Naive thymus-derived CD4-positive, alpha-beta T cell (primary cell): ENCODE measurements at places on chromosomes 3 and 15. TPM values are rescaled to one million over a fixed set of nuclear protein-coding genes. Genes with fewer than 3 reads are reported as not detected.

ARL14 gene
- not detected in 2 replicates for total RNA-seq

ZNF501 gene
- total RNA-seq: 4.1 TPM

COL6A6 gene
- not detected in 2 replicates for total RNA-seq

SLC22A13 gene
- 0.62 TPM for total RNA-seq

OR5AC2 gene
- total RNA-seq: not detected

ROPN1 gene
- total RNA-seq: not detected

CCR1 gene
- 26.4 and 26.8 TPM in 2 replicates for total RNA-seq

CASR gene
- not detected for total RNA-seq

DNA sequence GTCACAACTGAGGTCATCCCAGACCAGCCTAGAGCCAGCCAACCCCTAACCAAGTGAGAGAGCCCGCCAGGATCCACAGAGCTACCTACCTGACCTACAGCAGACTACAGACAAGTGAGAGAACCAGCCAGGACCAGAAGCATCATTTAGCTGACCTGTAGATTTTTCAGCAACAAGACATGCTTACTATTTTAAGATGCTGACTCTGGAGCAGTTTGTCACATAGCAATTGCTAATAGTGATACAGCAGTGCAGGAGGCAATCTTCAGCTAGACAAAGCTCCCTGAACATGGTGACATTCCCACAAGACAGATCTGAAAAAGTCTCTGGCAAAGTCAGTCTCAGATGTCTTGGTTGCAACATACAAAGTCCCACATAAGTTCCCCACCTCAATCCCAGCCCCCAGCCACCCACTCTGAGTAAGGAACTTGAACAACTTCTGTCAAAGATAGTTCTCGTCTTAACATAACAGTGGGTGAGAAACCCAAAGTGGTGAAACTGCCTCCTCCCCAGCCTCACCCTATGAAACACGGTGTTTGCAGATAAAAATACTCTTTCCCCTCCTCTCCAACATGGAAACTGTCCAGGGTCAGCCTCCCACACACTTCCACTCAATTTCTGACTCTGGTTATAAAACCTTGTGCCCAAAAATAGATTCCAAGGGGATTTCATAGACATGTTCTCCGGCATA lies 120.3 kb upstream of the SLC6A11 start:
- H3K4me1 ChIP-seq: no peaks in the 10 kb centered on the region
- no peak overlapping the region for H3K4me3 ChIP-seq
- DNase-seq: no peak
- no peaks in the 10 kb centered on the region for H3K36me3 ChIP-seq
- H3K27ac ChIP-seq: no peak overlapping the region

DNA sequence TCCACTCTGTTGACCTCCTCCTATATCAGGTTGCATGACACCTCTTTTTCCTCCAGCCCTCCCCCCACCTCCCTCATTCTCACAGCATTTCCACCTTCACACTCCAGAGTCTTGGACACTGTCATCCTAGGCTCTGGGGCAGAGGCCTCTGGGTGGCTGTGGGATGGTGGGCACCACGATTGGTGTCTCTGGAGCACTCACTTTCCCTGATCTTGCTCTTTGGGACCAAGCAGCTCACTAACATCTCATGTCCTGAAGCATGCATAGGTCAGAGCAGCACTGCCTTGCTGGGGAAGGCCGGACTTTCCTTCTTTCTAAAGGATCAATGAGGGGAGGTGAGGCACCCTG lies 14.9 kb downstream of the ZBTB47 start:
- H3K27me3 ChIP-seq: no peaks in the 10 kb centered on the region
- no peak for DNase-seq
- H3K4me1 ChIP-seq: no peaks in the 10 kb centered on the region
- no peak overlapping the region for H3K4me3 ChIP-seq

- H3K4me3 ChIP-seq: no peak overlapping the region
- H3K36me3 ChIP-seq: no peaks in the 10 kb centered on the region
- H3K4me1 ChIP-seq: peaks cover 14% of the 10 kb centered on the region
- no peaks in the 10 kb centered on the region for H3K27me3 ChIP-seq
Measured at GRCh38 chr15:39427705-39428104, 153.2 kb upstream of the THBS1 start.

DNA sequence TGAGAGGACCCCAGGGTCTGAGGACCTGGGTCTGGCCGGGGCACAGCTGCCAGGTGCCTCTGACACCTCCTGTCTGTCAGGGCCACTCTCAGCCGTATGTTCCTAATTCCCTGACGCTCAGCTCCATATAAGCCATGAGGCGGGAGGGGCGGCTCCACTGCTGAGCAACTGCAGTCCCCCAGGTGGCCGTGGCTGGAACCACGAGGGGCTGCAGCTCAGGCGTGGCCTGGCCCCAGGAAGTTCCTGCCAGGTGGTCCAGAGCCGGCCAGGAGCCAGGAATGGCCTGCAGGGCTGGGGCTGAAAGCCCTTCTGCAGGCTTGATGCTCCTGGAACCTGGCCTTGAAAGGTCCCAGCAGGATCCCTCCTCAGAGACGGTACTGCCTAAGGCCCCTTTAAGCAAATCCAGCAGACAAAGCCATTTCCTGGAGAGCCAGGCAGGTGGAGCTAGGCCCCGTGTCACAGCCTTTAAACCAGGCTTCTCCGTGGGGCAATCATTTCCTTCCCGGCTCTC lies 118.0 kb downstream of the CHSY1 start:
- H3K27ac ChIP-seq: no peak overlapping the region
- no peaks in the 10 kb centered on the region for H3K27me3 ChIP-seq
- H3K36me3 ChIP-seq: no peaks in the 10 kb centered on the region
- H3K4me1 ChIP-seq: peaks cover 7% of the 10 kb centered on the region

- H3K27me3 ChIP-seq: no peaks in the 10 kb centered on the region
- H3K36me3 ChIP-seq: peaks cover 11% of the 10 kb centered on the region
- H3K27ac ChIP-seq: no peak overlapping the region
- peaks cover 5% of the 10 kb centered on the region for H3K4me1 ChIP-seq
- H3K4me3 ChIP-seq: no peak overlapping the region
- DNase-seq: no peak
Measured at GRCh38 chr3:128080323-128081080, 28.3 kb downstream of the SEC61A1 start.

DNA sequence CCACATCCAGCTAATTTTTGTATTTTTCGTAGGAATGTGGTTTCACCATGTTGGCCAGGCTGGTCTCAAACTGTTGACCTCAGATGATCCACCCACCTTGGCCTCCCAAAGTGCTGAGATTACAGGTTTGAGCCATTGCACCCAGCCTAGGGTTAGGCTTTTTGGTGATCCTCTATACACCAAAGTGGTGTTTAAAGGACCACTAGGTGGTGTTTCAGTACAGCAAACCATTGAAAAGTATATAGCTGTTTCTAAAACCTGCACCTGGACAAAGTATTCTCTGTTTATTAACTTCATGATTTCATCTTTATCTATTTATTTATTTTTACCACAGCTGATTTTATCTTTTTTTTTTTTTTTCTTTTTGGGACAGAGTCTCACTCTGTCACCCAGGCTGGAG lies 68.4 kb downstream of the MINDY2 start:
- no peak for DNase-seq
- H3K4me3 ChIP-seq: no peak overlapping the region
- no peaks in the 10 kb centered on the region for H3K4me1 ChIP-seq
- H3K27ac ChIP-seq: no peak overlapping the region
- no peaks in the 10 kb centered on the region for H3K27me3 ChIP-seq

GRCh38 chr3:147218965-147219364 lies 187.4 kb downstream of the ZIC4 start:
- no peak for DNase-seq
- H3K27me3 ChIP-seq: no peaks in the 10 kb centered on the region
- no peak overlapping the region for H3K4me3 ChIP-seq
- H3K4me1 ChIP-seq: no peaks in the 10 kb centered on the region
- no peaks in the 10 kb centered on the region for H3K36me3 ChIP-seq

GRCh38 chr15:73568564-73569280 lies 64.5 kb downstream of the NPTN start:
- H3K36me3 ChIP-seq: peaks cover 88% of the 10 kb centered on the region
- H3K4me1 ChIP-seq: no peaks in the 10 kb centered on the region
- H3K27ac ChIP-seq: no peak overlapping the region
- H3K4me3 ChIP-seq: no peak overlapping the region

DNA sequence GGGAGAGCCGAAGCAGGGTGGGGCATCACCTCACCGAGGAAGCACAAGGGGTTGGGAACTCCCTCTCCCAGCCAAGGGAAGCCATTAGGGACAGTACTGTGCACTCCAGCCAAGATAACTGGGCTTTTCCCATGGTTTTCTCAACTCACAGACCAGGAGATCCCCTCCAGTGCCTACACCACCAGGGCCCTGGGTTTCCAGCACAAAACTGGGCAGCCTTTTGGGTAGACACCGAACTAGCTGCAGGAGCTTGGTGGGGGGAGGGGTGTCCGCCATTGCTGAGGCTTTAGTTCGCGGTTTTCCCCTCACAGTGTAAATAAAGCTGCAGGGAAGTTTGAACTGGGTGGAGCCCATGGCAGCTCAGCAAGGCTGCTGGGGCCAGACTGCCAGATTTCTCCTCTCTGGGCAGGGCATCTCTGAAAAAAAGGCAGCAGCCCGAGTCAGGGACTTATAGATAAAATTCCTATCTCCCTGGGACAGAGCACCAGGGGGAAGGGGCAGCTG lies 129.6 kb upstream of the LMCD1 start:
- no peak overlapping the region for H3K27ac ChIP-seq
- H3K4me1 ChIP-seq: no peaks in the 10 kb centered on the region
- no peaks in the 10 kb centered on the region for H3K27me3 ChIP-seq
- H3K36me3 ChIP-seq: no peaks in the 10 kb centered on the region
- H3K4me3 ChIP-seq: no peak overlapping the region

- no peak overlapping the region for H3K27ac ChIP-seq
- no peaks in the 10 kb centered on the region for H3K4me1 ChIP-seq
- no peaks in the 10 kb centered on the region for H3K36me3 ChIP-seq
- H3K27me3 ChIP-seq: no peaks in the 10 kb centered on the region
- no peak overlapping the region for H3K4me3 ChIP-seq
Measured at GRCh38 chr3:173913397-173913796, 515.9 kb downstream of the NLGN1 start.

GRCh38 chr15:74251131-74251811 lies 15.1 kb downstream of the CCDC33 start:
- H3K27ac ChIP-seq: no peak overlapping the region
- DNase-seq: no peak
- no peaks in the 10 kb centered on the region for H3K27me3 ChIP-seq
- no peaks in the 10 kb centered on the region for H3K36me3 ChIP-seq

DNA sequence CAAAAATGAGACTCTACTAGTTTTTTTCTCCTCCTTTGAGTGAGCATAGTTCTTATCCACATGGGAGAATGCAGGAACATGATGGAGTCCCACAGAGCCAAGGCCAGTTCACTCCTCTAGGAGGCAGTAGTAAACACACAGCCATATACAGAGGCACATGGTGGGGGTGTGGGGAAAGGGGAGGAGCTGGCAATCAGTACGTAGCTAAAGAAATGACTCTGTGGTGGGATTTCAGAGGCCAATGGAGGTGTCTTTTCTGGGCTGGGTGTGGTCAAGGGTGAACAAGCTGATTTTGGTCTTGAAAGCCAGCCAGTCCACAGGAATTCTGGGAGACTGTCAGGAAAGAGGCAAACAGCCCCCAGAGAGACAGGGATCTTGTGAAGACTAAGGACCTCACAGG lies 6.6 kb upstream of the RAB11A start:
- peak; percentile 57 for DNase-seq
- H3K4me1 ChIP-seq: no peaks in the 10 kb centered on the region
- no peaks in the 10 kb centered on the region for H3K27me3 ChIP-seq

DNA sequence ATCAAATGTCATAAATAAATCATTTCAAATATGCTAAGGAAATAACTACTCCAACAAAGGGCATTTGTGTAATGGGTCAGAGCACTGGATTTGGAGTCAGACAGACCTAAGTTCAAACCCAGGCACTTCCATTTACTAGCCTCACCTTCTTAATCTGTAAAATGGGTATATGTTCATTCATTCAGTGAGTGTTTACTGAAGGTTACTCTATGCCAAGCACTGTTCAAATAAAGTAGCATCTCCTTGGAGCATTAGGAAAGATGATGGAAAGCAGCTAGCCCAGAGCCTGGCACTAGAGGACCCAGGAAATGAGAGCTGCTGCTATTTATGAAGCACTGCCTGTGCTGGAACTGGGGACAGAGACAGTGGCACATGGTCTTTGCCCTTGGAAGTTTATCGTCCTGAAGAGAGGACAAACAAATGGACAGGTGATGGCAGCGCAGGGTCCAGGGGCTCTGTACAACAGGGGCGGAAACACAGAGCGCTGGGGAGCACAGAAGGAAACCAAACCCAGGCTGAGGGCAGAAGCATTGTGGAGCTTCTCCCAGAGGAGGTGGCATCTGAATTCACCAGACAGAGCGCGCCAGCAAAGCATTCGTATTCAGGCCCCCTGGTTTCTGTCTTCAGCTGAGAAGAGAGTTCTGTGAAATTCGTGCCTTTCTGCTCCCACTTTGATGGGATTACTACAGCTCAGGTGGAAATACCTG lies 19.0 kb downstream of the TM4SF4 start:
- no peaks in the 10 kb centered on the region for H3K36me3 ChIP-seq
- H3K4me3 ChIP-seq: no peak overlapping the region
- no peaks in the 10 kb centered on the region for H3K4me1 ChIP-seq
- DNase-seq: no peak
- no peaks in the 10 kb centered on the region for H3K27me3 ChIP-seq

GRCh38 chr15:95016511-95017229 lies 785.3 kb downstream of the MCTP2 start:
- H3K36me3 ChIP-seq: no peaks in the 10 kb centered on the region
- no peaks in the 10 kb centered on the region for H3K4me1 ChIP-seq
- no peak overlapping the region for H3K27ac ChIP-seq
- H3K27me3 ChIP-seq: no peaks in the 10 kb centered on the region

DNA sequence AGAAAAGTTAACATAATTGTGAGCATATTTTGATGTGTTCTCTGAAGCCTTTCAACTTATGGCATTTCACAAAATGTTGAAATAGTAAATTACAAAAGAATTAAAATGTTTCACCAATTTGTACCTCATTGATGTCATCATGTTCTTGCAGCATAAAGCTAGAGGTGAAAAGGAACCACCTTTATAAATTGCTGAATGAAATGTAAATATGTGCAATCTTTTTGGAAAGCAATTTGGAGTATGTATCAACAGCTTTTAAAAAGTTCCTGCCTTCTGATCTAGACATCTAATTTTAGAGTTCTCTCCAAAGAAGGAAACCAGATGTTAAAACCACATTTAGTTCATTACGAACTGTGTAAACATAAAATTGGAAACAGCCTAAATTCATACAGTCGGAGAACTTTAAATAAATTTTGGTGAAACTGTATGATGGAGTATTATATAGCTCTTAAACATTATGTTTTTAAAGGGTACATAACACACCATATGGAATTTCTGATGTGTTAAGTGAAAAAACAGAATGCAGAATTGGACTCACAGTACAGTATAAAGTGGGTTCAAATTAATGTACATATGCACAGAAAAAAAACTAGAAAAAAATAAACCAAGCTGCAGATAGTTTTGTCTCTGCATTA lies 311.2 kb upstream of the NAALADL2 start:
- DNase-seq: no peak
- H3K4me1 ChIP-seq: no peaks in the 10 kb centered on the region
- no peak overlapping the region for H3K27ac ChIP-seq
- no peak overlapping the region for H3K4me3 ChIP-seq
- H3K36me3 ChIP-seq: no peaks in the 10 kb centered on the region

DNA sequence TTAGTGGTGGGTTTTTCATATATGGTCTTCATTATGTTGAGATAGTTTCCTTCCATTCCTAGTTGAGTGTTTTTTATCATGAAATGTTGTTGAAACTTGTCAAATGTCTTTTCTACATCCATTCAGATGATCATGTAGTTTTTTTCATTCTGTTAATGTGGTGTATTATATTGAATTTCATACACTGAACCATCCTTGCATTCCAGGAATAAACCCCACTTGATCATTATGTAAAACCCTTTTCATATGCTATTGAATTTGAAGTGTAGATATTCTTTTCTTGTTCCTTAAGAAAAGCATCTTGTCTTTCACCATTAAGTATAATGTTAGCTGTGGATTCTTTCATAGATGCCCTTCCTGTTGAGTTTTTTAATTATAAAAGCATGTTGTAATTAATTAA lies 42.9 kb downstream of the PIAS1 start:
- H3K27me3 ChIP-seq: no peaks in the 10 kb centered on the region
- no peak overlapping the region for H3K27ac ChIP-seq
- H3K36me3 ChIP-seq: peaks cover 4% of the 10 kb centered on the region
- no peak overlapping the region for H3K4me3 ChIP-seq
- H3K4me1 ChIP-seq: peaks cover 4% of the 10 kb centered on the region
